ENCODE measurements at places on chromosomes 12 and 14. TPM values are rescaled to one million over a fixed set of nuclear protein-coding genes. Genes with fewer than 3 reads are reported as not detected.

Gene ATG2B
- 12.6 TPM for total RNA-seq

Gene FGF23
- 0.24 TPM for total RNA-seq

Gene ITGA5
- total RNA-seq, result 12.2 TPM

Gene FAM222A
- total RNA-seq, result 2.8 TPM

Gene GPR162
- 4.6 TPM for total RNA-seq

Gene BIN2
- not detected for total RNA-seq

Gene DNAJC22
- total RNA-seq, result 3.2 TPM

Gene EXOC3L4
- 0.42 TPM for total RNA-seq

Gene ARHGDIB
- total RNA-seq, result 0.29 TPM

Gene INHBC
- not detected for total RNA-seq

Gene CCDC177
- total RNA-seq, result 6.2 TPM

Gene FAM90A1
- 0.09 TPM for total RNA-seq

Gene ERBB3
- total RNA-seq, result 51.2 TPM

Gene PTHLH
- 0.35 TPM for total RNA-seq

Gene SLC25A47
- total RNA-seq, result 0.13 TPM

Gene PTPRO
- 0.52 TPM for total RNA-seq

Gene PSMB11
- total RNA-seq, result not detected

Gene ASPG
- total RNA-seq, result 0.33 TPM

Gene DGLUCY
- 24.8 TPM for total RNA-seq

Gene ASCL1
- 0.20 TPM for total RNA-seq

Gene FOXN4
- 0.29 TPM for total RNA-seq

Gene SRSF5
- total RNA-seq, result 389 TPM

Gene TM9SF1
- total RNA-seq, result 31.8 TPM

Gene SIX1
- 0.17 TPM for total RNA-seq

Gene TPPP2
- total RNA-seq, result not detected

Gene SDR9C7
- total RNA-seq, result not detected

Gene PROX2
- total RNA-seq, result not detected
